ENCODE measurements at places on chromosomes 5 and 9.

GRCh38 chr5:130035388-130035787 is 131.1 kb downstream of the CHSY3 start:
- DNase-seq, result no peak

DNA sequence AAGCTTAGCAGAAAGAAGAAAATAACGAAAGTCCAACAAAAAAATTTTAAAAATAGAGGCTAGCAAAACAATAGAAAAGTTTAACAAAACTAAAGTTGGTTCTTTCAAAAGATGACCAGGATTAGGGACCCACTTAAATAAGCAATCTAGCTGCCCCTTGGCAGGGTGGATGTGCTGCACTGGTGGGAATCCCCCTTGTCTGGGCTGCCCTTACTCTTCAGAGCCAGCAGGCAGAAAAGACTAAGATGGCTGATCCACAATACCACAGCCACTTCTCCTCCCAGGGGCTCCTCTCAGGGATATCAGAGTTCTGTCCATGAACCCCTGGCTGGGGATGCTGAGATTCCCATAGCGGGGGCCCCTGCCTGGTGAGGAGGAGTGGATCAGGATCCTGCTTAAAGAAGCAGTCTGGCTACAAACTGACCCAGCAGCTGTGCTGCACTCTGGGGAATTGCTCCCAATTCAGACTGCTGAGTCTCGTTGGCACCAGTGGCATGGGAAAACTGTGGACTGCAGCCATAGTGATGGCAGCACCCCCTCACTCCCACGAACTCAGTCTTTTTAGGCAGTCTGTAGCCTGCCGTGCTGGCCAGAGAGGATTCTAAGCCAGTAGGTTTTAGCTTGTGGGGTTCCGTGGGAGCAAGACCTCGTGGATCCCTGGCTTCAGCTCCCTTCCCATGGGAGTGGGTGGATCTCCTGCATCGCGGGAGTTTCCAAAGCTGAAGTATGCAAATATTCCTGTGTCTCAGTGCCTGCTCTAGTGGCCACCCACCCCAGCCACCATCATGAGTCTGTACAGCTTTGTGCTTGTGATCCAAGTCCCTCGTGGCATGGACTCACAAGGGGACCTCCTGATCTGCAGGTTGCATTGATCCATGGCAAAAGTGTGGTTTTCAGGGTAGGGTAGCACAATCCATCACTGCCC is 2.9 kb upstream of the INSL6 start:
- DNase-seq, result no peak

DNA sequence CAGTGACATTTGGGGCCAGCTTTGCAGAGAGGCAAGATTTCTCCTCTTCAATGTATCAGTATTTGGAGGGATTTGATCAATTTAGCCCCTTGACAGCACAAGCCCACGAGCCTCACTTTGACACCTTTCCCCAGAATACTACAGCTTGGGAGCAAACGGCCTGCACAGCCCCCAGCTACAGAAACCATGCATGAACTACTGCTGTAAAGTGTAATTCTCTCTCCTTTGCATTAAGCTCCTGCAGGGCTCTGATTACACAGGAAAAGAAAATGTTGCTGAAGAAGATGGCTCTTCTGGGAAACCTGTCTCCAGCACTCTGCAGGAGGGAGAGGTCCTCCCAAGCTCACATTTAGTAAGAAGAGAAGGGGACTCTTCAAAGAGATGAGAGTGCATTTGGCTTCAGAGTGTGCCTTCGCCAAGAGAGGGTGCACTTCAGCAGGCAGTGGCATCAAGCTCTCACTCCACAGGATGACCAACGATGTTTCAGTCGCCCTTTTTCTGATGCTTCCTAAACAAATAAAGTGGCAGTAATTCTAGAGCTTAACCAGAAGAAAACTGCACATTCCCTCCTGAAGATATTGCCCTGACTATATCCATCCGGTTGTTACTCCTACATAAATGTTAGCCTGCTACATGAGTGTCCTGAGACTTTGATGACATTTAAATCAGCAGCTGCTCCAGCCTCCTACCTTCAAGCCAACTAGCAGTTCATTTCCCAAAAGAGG is 272.2 kb downstream of the AUH start:
- peak; percentile 42 for DNase-seq

- DNase-seq, result no peak
Observed at GRCh38 chr5:58724992-58725391, 142.1 kb downstream of the RAB3C start.

DNA sequence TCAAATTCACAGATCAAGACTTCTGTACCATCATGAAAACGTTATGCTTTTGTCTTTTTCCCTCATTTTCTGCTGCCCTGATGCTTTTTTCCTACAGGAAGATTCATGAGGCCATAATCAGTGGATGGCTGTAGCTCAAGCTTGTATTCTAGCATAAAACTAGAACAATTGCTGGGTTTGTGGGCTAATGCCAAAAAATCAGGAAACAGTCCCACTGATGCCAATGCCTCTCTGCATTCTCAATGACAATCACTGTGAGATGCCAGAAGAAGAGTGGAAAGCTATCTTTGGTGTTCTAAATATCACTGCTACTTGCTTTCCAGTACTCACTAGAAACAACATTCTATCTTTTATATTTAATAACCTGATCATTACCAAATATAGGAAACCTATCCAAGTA is 33.3 kb upstream of the FAM170A start:
- no peak for DNase-seq

- no peak for DNase-seq
Observed at GRCh38 chr5:44242791-44243190, 146.4 kb downstream of the FGF10 start.

- DNase-seq, result no peak
Observed at GRCh38 chr5:107072967-107073366, 597.8 kb downstream of the EFNA5 start.

DNA sequence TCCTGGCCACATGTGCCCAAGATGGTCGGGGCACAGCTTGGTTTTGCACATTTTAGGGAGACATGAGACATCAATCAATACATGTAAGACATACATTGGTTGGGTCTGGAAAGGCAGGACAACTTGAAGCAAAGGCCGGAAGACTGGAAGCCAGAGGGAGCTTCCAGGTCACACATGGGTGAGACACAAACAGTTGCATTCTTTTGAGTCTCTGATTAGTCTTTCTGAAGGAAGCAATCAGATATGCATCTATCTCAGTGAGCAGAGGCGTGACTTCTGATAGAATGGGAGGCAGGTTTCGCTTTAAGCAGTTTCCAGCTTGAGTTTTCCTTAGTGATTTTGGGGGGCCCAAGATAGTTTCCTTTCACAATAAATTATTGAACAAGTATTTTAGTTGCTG is 172.5 kb downstream of the RASEF start:
- DNase-seq, result no peak

- DNase-seq, result no peak
Observed at GRCh38 chr5:103587185-103587748, 24.7 kb upstream of the NUDT12 start.

GRCh38 chr9:83387401-83388185 is 150.6 kb downstream of the FRMD3 start:
- DNase-seq, result no peak

DNA sequence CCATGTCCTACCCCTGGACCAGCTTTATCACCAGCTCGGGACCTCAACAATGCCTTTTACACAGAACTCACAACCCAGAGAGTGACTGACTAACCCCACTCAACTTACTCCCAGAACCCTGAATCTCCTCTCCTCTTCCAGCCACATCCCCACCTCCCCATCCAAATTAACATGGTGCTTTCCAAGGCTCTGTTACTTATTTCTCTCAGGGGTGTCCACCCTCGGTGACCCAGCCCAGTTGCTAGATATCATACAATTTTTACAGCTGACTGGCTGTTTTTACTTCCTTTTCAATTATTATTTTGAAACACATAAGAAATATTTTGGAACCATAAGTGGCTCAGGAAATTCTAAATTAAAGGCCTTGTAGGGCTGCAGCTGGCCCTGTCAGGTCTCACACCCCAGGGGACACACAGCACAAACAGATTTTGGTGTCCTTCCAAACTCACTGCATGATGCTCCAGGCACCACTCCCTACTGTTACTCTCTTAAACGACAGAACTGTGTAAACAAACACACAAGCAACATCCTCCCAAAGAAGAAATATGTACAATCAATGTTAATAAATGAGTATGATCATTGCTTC is 180.6 kb downstream of the ADAMTS12 start:
- DNase-seq, result no peak

DNA sequence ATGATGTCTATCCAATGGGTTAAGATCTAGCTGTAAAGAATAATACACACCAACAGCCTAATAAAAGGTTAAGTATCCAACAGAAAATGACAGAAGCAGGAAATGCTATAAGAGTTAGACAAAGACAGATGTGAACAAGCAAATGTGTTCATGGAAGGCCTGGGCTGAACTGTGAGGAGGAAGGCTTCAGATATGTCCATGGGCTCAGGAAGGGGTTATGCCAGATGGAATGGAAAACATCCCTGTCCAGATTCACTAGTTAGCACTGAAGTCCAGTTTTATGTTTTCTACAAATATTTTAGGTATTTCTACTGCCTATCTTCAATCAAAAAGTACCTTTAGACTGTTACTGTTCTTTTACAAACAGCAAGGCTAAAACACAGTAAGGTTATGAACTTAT is 27.1 kb downstream of the ERAP1 start:
- no peak for DNase-seq

- no peak for DNase-seq
Observed at GRCh38 chr9:6218099-6218502, 2.5 kb downstream of the IL33 start.

- DNase-seq, result peak; percentile 31
Observed at GRCh38 chr9:98192503-98193335, at the start of gene CORO2A. Gene CORO2A, minus strand, starts transcription at chr9:98192637. Its CDS starts 34,977 bp downstream, at chr9:98157660.

DNA sequence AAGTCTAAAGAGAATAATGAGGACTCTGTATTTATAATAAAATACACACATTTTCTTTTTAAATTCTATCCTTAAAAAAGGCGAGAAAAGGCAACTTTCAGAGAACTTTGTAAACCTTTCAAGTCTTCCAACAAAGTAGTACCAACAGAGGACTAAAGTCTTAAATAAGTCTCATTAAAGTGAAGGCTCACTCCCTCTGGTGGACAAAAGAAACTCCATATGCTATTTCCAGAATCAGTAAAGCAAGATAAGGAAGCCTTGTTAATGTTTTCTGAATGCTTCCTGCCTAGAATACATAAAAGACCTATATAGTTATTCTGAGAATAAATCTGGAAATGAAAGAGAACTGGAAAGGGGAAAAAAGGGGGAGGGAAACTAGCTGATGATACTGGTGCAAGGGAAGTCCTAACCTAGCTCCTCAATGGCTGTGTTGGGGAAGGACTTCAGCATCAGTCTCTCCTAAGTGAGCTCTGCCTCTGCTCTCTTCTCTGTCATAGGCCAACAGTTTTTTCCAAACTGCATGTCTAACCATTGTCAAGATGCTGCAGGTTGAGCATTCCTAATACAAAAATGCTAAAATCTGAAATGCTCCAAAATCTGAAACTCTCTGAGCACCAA is 7.2 kb downstream of the HMGCS1 start:
- DNase-seq, result no peak

- no peak for DNase-seq
Observed at GRCh38 chr5:66717455-66718373, 121.5 kb downstream of the MAST4 start.

DNA sequence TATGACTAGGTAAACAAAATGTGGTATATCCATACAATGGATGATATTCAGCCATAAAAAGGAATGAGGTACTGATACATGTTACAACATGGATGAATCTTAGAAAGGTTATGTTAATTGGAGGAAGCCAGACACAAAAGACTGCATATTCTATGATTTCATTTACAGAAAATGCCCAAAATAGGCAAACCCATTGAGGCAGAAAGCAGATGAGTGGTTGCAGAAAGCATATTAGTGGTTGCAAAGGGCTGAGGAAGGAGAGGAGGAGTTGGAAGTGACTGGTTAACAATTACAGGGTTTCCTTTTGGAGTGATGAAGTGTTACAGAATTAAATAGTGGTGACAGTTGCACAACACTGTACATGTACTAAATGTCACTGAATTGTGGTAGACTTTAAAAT is 17.7 kb downstream of the PLGRKT start:
- no peak for DNase-seq

GRCh38 chr5:83475391-83475863 is 3.9 kb downstream of the VCAN start:
- DNase-seq, result no peak

- DNase-seq, result no peak
Observed at GRCh38 chr5:110824936-110825441, 86.2 kb downstream of the SLC25A46 start.

- no peak for DNase-seq
Observed at GRCh38 chr9:100579665-100580064, 1.8 kb downstream of the CAVIN4 start.

DNA sequence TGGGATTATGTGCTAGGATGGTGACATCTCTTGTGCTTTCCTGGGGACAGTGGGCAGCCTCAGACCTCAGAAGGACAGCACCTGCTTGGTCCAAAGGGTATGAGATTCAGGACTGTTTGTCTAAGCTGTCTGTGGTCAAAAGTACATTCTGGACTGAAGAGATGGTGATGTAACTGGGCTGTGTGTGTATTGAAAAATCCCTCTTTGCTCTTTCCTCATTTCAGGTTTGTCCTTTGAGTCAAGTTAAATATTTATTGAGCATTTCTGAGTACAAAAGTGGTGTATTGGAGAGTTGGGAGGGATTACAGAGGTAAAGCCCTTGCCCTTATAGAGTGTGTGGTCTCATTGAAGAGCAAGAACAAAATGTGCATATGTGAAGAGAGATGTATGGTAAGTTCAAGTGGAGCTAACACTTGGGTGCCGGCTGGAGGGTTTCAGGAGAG is 46.7 kb downstream of the RCL1 start:
- no peak for DNase-seq

DNA sequence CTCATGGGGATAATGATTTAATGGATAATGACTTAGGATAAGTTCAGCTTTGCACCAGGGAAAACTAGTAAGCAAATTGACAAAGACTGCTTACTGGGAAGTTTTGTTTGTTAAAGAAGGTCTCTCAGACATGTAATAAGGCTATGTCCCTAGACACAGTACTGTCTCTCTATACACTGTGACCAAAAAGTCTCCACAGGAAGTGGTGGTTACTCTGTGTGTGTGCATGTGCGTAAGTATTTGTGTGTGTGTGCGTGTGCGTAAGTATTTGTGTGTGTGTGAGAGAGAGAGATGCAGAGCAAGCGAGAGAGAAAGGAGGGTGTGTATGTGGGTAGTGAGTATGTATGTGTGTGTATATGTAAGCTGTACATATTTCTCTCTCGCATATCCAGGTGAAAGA is 229.6 kb downstream of the GLIS3 start:
- DNase-seq, result no peak

Data from bone marrow (tissue), 2 donors.